Activated naive CD8-positive, alpha-beta T cell treated with anti-CD3 and anti-CD28 coated beads, Interleukin-2, amount 50 U/mL, for 24 hours (primary cell): ENCODE measurements at places on chromosomes 11 and 22.

DNA sequence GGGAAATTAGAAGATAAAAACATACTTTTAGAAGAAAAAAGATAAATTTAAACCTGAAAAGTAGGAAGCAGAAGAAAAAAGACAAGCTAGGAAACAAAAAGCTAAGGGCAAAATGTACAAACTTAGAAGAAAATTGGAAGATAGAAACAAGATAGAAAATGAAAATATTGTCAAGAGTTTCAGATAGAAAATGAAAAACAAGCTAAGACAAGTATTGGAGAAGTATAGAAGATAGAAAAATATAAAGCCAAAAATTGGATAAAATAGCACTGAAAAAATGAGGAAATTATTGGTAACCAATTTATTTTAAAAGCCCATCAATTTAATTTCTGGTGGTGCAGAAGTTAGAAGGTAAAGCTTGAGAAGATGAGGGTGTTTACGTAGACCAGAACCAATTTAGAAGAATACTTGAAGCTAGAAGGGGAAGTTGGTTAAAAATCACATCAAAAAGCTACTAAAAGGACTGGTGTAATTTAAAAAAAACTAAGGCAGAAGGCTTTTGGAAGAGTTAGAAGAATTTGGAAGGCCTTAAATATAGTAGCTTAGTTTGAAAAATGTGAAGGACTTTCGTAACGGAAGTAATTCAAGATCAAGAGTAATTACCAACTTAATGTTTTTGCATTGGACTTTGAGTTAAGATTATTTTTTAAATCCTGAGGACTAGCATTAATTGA, 1.0 kb downstream of the MALAT1 start:
- no peak for DNase-seq

- DNase-seq: no peak
Measured at GRCh38 chr11:35332524-35332923, 86.8 kb downstream of the SLC1A2 start.

- DNase-seq: no peak
Measured at GRCh38 chr11:17743026-17743807, 8.6 kb downstream of the KCNC1 start.

- DNase-seq: no peak
Measured at GRCh38 chr11:34179026-34179675, 73.7 kb downstream of the NAT10 start.

DNA sequence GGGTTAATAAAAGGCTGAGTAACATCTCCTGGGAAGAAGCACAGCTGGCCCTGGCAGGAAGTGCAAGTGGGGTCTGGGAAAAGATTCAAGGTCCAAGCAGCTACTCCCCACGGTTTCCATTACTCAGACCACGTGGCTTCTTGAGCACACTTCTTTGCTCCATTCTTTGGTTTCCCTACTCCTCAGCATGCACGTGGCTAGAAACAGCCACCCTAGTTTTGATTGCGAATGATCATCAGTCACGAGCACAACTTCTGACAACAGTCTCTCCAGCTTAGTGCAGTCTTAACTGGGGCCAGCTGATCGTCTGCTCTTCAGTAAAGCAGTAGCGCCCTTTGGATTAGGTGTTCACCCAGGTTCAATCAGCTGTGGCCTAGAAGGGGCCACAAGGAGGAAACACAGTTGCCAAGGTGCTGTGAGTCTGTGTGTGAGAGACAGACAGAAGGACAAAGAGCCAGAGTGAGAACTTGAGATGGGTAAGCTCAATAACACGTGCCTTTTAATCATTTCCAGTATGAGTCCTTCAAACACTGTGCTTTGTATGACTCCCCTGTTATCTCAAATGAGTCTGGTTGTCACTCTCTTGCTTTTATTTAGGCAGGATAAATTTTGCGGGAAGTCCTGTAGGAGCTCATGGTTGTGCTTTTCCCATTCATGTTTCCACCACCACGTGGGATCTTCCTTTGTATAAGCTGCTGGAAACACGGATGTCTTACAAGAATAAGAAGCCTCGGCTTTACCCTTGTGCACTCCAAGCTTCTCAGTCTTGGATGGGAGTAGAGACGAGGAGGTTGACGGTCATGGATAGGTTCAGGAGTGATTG, 901 bp upstream of the PARVA start:
- DNase-seq: no peak

DNA sequence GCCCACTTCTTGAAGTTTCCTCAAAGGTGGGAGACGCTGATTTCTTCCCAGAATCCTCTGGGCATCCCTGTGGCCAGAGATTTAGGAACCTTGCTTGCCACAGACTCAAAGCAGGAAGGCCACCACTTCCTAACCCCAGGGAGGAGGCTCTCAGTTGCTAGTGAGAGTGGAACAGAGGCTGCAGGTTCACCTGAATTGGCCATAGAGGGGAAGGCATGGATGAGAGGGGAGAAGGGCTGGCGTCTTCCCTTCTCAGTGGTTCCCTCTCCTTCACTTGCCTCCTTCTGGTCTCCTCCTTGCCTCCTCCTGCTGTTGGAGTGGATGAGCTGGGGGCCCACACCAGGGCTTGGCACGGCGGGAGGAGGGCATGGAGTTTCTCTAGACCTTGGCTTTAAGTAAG, 185.7 kb downstream of the ADAMTS15 start:
- no peak for DNase-seq

GRCh38 chr11:537622-538430, 499 bp downstream of the LRRC56 start:
- DNase-seq: no peak

GRCh38 chr11:57336111-57336666, 497 bp upstream of the SSRP1 start:
- peak; percentile 19 for DNase-seq

DNA sequence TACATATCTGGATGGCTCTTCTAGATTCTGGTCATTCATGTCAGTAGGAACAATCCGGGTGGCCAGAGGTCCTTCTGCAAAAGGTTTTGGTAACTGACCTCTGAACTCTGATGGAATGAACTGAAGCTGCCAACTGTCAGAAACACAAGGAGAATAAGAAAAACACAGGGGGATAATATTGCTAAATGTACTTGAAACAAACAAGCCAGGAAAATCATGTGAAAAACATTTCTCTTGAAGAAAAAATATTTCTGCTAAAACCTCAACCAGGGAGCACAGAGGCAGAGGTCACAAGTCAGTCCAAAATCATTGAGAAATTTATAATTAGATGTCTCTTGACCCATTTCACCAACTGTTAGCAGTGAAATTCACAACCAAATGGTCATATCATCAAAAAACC, 35.2 kb downstream of the ALG9 start:
- DNase-seq: no peak

DNA sequence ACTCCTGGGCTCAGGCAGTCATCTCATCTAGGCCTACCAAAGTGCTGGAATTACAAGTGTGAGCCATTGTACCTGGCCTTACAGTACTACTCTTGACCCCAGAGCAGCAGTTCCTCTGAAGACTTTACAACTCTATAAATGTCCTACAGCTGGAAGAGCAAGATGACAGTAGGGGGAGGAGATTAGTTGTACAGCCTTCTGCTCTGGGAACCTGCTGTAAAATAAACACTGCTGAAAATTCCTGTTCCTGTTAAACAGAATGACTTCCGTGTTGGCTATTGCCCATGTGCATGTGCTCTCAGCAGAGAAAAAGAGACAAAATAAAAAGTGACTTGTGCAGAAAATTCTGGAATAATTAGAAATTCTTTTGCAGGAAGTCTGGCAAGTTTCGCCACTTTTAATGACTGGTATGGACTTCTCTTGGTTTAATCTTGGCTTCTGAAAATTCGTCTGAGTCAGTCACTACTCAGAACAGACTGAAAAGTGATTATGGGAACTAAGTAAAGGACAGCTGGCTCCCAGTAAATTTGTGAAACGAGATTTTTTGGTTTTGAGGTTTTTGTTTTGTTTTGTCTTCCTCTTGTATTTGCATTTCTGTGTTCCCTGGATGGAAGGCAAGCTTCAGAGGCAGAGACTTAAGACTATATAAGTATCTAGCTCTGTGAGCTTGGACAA, 955.7 kb downstream of the DLG2 start:
- DNase-seq: no peak

DNA sequence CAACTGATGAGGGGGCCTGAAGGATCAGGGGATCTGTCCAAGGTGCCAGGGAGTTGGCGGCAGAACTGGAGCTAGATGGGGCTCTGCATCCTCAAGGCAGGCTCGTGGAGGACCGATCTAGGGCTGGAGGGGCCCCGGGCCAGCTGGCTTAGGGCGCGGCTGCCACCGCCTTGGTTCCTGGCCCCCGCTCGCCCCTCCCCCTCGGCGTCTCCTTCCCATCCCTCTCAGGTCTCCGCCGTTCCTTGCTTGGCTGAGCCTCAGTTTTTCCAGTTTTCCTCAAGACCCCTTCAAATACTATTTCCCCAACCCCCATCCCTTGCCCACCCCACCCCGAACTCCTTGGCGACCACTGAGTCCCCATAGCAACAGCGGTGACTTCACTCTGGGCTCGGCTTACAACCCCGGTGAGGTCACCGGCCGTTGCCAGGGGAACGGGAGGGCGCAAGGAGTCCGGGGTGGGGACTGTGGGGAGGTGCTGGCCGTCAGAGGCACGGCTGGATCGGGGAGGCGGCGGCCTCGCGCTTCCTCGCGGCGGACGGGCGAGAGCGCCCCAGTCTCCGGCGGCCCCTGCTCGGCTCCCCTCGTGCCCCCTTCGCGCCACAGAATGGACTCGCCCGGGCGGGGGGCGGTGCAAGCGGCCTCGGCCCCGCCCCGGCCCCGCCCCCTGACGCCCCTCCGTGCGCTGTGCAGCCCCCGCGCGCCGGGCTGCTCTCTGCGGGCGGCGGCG, 7.5 kb downstream of the FREY1 start:
- DNase-seq: peak; percentile 79

DNA sequence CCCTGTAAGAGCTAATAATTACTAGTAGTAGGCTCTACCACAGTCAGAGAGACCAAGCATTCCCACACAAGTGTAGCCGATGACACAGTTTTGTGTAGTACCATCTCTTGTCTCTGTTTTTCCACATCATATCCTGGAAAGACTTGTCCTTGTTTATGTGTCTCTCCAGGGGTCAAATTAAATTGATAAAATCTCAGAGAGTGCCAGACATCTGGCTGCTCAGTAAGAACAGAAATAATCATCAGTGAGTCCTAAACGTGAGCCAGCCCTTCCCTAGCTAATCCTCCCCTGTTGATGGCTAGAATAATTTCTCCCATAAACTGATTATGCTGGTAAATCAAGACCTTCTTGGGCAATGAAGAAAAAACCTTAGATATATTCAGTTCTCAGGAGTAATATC, 111.4 kb upstream of the GRAMD1B start:
- no peak for DNase-seq

GRCh38 chr11:111782109-111782741, 16.0 kb upstream of the PPP2R1B start:
- DNase-seq: no peak

DNA sequence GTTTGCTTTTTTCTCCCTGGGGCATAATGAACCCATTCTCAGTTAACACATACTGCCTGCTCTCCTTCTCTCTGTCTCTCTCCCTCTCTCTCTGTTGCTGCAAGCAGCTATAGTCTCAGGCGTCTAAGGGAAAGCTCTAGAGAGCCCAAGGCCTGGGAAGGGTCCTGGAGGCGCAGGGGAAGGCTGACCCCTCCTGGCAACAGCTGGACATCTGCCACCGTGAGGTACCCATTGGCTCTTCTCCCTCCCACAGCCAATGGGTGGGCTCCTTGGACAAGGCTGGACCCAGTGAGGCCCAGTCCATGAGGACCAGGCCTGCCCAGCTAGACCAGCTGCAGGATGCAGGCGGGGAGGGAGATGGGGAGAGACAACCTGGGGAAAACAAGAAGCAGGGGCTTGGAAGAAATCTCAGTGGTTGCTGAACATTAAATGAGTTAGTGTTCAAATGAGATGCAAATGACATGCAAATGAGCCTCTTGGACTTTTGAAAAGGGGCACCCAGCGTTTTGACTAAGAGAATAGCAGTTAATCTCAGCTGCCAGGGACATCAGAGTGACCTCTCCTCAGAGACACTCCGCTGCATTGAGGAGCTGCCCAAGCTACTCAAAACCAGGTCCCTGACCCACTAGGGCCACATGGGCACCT, 349.7 kb downstream of the BUD13 start:
- no peak for DNase-seq

GRCh38 chr11:23406131-23406819, 546.0 kb upstream of the CCDC179 start:
- no peak for DNase-seq

- DNase-seq: no peak
Measured at GRCh38 chr22:42262964-42263363, 7.5 kb downstream of the TCF20 start.

GRCh38 chr11:30091246-30091645, 74.4 kb upstream of the KCNA4 start:
- DNase-seq: no peak

DNA sequence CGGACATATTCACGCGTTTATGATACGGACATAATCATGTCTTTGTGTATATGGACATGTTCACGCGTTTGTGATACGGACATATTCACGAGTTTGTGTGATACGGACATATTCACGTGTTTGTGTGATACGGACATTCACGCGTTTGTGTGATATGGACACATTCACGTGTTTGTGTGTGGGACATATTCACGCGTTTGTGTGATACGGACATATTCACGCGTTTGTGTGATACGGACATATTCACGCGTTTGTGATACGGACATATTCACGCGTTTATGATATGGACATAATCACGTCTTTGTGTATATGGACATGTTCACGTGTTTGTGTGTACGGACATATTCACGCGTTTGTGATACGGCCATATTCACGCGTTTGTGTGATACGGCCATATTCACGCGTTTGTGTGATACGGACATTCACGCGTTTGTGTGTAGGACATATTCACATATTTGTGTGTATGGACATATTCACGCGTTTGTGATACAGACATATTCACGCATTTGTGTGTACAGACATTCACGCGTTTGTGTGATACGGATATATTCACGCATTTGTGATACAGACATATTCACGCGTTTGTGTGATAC, 24.9 kb downstream of the PTDSS2 start:
- DNase-seq: no peak

GRCh38 chr11:68191661-68192579, 21.2 kb downstream of the KMT5B start:
- DNase-seq: no peak

GRCh38 chr11:93573184-93573583, 30.0 kb upstream of the SMCO4 start:
- DNase-seq: no peak

- no peak for DNase-seq
Measured at GRCh38 chr11:1820463-1821325, 14.1 kb upstream of the SYT8 start.

- DNase-seq: no peak
Measured at GRCh38 chr11:94665116-94665659, 98.0 kb downstream of the PIWIL4 start.
